ENCODE measurements at places on chromosomes 2 and 18.
A peak's percentile ranks its signal among the peaks of the same experiment; 100 is the strongest.

GRCh38 chr2:105269426-105269825, 27.9 kb downstream of the GPR45 start:
- no peak for DNase-seq

DNA sequence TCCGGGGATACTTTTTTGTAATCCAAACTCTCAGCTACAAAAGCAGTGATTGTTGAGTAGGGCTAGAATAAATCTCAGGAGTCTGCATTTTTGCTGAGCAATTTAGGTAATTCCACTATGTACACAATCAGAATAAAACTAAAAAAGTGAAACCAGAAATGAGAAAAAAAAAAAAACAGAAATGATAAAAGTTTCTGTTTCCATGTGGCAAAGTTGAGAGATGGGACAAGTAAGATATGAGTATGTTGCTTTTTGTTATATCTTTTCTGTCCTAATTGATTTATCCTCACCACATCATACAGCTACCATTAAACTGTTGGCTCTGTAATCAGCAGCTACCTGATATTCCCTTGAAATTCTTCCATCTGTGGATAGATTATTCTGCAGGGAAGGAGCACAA, 92.7 kb downstream of the VWC2L start:
- no peak for DNase-seq

DNA sequence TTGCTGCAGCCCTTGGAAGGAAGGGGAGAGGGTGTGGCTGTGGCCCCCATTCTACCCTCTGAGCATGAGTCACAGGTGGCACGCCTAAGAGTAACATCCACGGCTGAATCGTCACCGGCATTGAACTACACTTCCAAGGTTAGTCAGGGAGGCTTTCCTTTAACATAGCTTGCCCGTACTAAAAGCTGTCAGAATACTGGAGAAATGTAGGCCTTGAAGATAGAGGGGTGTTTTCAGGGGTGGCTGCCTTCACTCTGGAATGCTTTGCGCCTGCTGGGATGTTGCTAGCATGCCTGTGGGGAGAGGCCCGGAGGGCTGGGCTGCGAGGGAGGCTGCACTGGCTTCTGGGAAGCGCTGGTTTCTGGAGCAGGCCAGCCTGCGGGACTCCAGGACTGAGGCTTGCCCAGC, 333.7 kb downstream of the AGAP1 start:
- peak; percentile 62 for DNase-seq

DNA sequence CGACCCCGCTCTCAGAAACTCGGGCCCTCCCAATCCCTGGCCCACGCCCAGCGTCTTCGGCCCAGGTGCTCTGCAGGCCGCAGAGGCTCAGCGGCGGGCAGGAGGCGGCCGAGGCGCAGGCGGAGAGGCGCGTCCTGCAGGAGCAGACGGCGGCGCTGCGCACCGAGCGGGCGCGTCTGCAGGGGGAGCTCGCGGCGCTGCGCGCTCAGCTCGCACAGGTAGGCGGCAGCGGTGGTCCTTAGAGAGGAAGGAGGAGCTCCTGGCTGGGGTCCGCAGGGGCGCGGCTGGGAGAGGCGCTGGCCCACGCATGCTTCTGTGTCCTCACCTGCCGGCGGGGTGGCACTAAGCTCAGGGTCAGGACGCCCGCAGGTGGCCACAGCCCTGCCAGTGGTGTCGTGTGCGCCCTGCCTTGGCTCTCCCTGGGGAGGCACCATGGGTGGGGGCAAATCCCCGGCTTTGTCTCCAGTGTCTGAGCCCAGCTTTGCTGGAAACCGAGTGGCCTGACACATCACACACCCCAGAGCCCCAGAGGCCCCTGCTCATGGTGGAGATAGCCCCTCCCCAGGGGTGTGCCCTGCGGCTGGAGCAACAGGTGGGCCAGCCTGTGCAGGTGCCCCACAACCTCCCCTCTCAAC, 14.9 kb upstream of the SNED1 start:
- DNase-seq, result no peak
